ENCODE measurements at places on chromosomes 1 and 21.

- DNase-seq, result no peak
Observed at GRCh38 chr21:44427241-44428120, 27.8 kb upstream of the LRRC3 start.

DNA sequence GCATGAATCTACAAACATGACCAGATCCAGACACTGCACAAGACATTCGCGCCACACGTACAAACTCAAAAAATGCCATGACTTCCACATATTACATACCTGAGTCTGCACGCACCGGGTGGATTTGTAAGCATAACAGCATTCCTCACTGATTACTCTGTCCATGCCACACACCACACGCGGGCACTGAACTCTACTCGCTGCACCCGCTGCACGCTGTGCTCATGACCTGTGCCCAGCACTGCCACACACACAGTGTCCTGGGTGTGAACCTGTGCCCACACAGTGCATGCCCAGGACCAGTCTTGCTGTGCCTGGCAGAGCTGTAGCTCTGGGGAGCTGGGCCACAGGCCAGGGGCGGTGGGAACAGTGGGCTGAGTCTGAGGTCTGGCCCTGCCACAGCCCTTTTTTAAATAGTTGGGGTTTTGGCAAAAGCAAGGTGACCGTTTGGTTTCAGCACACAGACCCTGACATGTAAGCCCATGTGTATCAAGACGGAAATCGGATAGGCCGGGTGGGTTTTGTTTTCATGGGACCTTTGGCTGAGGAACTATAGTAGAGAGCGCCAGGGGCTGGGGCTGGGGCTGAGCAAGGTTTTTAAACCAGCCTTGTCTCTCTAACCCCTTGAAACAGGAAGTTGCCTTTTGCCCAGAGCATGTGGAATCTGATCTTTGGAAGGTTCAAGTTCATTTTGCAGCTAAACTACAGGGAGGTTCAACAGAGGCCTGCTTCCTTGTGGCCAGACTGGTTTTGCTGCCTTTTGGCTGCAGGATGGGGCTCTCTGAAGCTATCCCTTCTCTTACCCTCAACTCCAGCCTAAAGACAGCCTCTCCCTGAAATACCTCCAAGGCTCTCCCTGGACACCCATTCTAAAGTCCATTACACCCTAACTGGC lies 12.3 kb upstream of the GOLT1A start:
- DNase-seq, result no peak

- DNase-seq, result no peak
Observed at GRCh38 chr21:17089091-17089491, 423.8 kb upstream of the CXADR start.

GRCh38 chr1:196910215-196910614 lies 22.4 kb downstream of the CFHR4 start:
- no peak for DNase-seq

GRCh38 chr1:59699227-59699847 lies 115.4 kb upstream of the HOOK1 start:
- no peak for DNase-seq

- peak; percentile 69 for DNase-seq
Observed at GRCh38 chr1:93715529-93716126, 34.0 kb upstream of the BCAR3 start.

- no peak for DNase-seq
Observed at GRCh38 chr1:237879195-237879594, 11.5 kb downstream of the ZP4 start.

DNA sequence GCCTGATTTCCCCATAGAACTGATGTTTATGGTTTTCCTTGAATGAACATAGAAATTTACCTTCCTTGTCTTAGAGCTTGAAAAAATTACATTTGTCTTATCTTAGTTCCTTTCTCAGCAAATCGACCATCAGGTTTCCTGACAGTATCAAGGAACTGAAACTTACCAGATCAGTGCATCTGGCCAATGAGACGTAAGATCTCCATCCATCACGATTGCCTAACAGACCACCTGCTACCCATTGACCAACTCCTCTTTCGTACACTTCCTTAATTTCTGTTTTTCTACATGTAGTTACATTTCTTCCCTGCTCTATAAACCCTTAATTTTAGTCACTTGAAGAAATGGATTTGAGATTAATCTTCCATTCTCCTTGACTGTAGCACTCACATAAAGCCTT lies 57.4 kb upstream of the TMPRSS15 start:
- DNase-seq, result no peak

DNA sequence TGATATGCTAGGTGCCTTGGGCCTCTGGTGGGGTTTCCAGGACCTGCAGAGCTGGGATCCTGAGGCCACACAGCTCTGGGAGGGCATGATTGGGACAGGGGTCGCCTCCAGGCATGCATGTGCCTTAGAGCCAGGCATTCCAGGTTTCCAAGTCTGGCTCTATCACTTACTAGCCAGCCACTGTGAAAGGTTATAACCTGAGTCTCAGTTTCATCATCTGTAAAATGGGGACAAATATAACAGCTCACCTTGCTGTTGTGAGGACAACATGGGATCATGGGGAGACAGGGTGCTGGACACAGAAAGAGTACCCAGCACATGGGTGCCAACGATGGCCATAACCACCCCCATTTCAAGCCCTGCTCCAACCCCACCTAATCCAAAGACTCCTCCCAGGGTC lies 2.7 kb downstream of the CHI3L1 start:
- DNase-seq, result no peak
